ENCODE measurements at places on chromosomes 5 and 9. TPM values are rescaled to one million over a fixed set of nuclear protein-coding genes. Genes with fewer than 3 reads are reported as not detected.

GRCh38 chr5:6772886-6773285, 59.7 kb downstream of the TENT4A start:
- H3K4me3 ChIP-seq: no peak overlapping the region
- DNase-seq: no peak
- H3K27ac ChIP-seq: no peak overlapping the region

DNA sequence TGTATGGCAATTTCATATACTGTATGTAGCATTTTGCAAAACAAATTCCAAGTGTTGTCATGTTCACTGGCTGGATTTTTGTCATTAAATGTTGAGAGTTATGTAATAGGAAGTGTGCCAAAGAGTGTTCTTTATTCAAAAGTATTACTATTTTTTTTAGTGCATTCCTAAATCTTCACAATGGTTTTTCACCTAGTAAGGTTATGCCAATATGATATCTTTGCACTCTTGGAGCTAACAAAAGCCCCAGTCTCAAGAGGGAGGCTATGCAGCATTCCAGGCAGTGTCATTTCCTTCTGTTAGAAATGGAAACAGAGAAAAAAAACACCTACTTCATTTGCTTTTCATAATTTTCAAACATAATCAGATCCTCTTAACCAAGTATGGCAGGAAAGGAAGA, 5.1 kb upstream of the SSBP2 start:
- H3K4me3 ChIP-seq: no peak overlapping the region
- H3K36me3 ChIP-seq: no peaks in the 10 kb centered on the region
- H3K4me1 ChIP-seq: peaks cover 22% of the 10 kb centered on the region
- DNase-seq: no peak
- no peak overlapping the region for H3K27ac ChIP-seq
- no peaks in the 10 kb centered on the region for H3K27me3 ChIP-seq

PCDHA11 gene
- total RNA-seq: not detected

TTLL11 gene
- total RNA-seq: 1.8 TPM

GRCh38 chr5:50559955-50560354, 106.5 kb upstream of the PARP8 start:
- peaks cover 6% of the 10 kb centered on the region for H3K4me1 ChIP-seq
- H3K36me3 ChIP-seq: no peaks in the 10 kb centered on the region
- no peak overlapping the region for H3K4me3 ChIP-seq
- no peak overlapping the region for H3K27ac ChIP-seq
- no peaks in the 10 kb centered on the region for H3K27me3 ChIP-seq

PCDHB10 gene
- not detected for total RNA-seq

GRCh38 chr5:163565492-163565891, 60.1 kb downstream of the MAT2B start:
- peak overlapping the region; percentile 23 for H3K27ac ChIP-seq
- peaks cover 23% of the 10 kb centered on the region for H3K4me1 ChIP-seq
- H3K27me3 ChIP-seq: peaks cover 56% of the 10 kb centered on the region

PCDHB15 gene
- not detected for total RNA-seq

PGGT1B gene
- 44.3 TPM for total RNA-seq

Measured in activated CD4-positive, alpha-beta T cell treated with anti-CD3 and anti-CD28 coated beads for 36 hours (primary cell).